ENCODE measurements at places on chromosomes 4 and X.

DNA sequence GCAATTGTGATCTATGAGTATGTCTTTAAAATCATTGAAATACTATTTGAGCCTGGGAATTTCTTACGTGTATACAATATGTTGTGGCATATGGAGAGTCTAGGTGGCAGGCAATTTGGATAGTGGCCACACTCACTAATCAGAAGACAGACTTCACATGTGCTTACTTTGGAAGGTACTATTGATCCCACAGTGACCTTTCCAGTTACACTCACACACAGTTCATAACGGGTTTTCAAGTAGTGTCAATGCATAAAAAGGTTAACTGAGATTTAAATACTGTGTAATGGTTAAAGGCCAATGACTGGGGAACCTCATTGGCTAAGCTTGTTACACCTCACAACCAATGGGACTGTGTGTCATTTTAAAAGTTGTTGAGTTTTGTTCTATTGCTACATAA, 783.2 kb downstream of the RPA4 start:
- H3K4me3 ChIP-seq = no peak overlapping the region
- H3K27ac ChIP-seq = no peak overlapping the region
- no peaks in the 10 kb centered on the region for H3K4me1 ChIP-seq
- H3K36me3 ChIP-seq = no peaks in the 10 kb centered on the region
- H3K27me3 ChIP-seq = no peaks in the 10 kb centered on the region

GRCh38 chrX:13131396-13132137, 87.1 kb upstream of the FAM9C start:
- no peak for DNase-seq
- H3K4me1 ChIP-seq = peaks cover 3% of the 10 kb centered on the region
- H3K27ac ChIP-seq = no peak overlapping the region

- no peak overlapping the region for H3K27ac ChIP-seq
- no peaks in the 10 kb centered on the region for H3K36me3 ChIP-seq
- no peak for DNase-seq
- peaks cover 3% of the 10 kb centered on the region for H3K27me3 ChIP-seq
- no peaks in the 10 kb centered on the region for H3K4me1 ChIP-seq
- H3K4me3 ChIP-seq = no peak overlapping the region
Measured at GRCh38 chr4:4709736-4710135, 149.7 kb upstream of the MSX1 start.

DNA sequence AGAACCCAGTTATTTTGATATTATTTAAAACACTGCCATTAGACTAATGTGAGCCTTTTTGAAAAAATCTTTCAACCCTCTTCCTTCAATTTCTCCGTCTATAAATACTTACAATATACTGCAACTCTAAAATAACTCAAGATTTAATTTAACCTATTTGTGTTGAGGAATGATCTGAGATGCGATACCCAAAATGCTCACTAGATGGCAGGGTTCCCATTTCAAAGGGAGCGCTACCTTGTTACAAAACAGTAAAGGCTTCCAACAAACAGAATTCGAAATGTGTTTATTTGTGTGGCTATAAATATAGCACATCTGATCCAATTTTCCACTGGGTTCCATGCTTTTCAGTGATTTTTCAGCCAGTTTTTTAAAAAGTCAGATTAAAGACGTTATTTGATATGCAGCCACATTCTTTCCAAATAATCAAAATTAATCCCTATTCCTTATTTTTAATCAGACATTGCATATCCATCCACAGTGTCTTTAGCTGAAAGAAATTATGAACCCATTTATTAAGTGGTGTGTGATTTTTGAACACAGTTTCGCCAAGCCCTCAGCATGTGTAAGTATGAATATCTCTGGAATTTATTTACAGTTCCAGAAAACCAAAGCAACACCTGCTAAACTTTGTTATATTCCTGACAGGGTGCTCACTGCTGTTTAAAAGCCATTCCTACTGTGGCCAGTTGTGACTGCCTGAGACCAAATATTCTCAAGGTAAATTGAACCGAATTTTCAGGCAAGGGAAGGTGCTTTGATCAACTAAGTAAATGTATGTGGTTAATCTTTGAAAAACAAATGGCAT, 668.0 kb upstream of the LCORL start:
- peak; percentile 82 for DNase-seq
- no peak overlapping the region for H3K4me3 ChIP-seq
- H3K27me3 ChIP-seq = no peaks in the 10 kb centered on the region

DNA sequence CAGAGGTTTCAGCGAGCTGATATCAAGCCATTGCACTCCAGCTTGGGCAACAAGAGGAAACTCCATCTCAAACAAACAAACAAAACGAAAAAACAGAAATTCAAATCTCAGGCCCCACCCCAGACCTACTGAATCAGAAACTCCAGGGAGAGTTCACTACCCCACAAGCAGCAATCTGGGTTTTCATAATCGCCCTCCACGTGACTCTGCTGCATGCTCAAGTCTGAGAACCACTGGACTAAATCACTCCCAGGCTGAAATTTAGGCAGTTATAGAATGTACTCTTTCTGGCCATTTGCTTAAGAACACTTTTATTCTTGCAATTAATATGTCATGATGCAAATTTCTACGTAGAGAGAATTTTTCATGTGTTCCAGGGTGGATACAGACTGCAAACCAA, 287.3 kb downstream of the USP46 start:
- no peak for DNase-seq
- H3K4me3 ChIP-seq = no peak overlapping the region
- no peaks in the 10 kb centered on the region for H3K27me3 ChIP-seq
- no peaks in the 10 kb centered on the region for H3K4me1 ChIP-seq
- no peak overlapping the region for H3K27ac ChIP-seq

Data from H1 (cell line).